ENCODE measurements at places on chromosomes 2 and 18.

- DNase-seq = no peak
These were observed 14.0 kb upstream of the BIRC6 start for GRCh38 chr2:32342801-32343200.

DNA sequence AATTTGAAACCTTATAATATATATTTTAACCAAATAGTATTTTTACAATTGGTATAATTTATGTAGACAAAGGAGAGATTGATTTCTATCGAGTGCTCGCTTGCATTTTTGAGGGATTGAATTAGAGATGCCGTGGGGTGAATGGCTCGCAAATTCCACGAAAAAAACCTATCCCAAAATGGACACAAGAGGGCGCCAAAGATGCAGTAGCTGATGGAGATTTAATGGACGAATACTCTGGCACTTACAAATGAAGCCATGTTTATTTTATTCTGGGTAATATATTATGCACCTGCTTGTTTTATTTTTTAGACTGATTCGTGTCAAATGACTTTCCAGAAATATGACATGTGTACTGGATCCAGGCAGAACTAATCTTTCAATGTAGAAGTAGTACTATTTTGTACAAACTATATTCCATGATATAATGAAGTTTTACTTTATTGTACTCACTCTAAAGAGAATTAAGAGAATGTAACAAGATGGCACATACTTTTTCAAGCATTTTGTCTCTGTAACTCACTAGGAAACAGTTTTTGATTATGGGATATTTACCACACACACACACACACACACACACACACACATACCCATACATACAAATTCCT, 505.4 kb downstream of the PLCL1 start:
- DNase-seq = no peak

GRCh38 chr2:2846332-2847208, 515.5 kb upstream of the MYT1L start:
- DNase-seq = no peak

DNA sequence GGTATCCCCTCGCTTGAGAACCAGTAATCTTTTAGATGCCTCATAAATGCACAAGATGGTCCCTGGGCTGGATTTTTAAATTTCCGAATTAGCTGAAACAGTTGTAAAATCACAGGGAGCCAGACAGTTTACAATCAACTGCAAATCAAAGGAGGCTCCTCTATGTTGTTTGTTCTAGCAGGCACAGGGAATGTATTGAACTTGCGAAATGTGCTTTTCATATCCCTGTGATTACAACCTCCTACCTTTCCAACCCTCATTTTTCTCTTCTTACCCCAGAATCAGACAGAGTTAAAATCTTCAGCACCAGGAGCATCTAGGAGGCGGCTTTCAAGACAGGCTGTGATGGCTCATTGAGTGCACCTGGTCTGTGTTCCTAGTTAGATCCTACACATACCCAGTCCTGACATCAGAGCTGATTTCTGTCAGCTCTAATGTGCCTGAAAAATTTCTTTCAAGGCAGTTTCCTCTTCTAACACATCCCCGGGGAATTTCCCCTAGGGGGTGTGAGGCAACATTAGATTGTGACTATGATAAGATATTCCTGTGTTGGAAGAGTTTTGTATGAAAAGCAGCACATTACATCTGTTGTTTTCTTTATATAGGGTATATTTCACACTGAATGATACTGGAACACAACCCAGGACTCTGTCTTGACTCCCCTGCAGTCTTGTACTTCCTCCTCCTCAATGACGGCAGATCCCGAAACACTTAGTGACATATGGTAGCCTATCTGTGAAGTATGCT, 17.9 kb upstream of the CAVIN2 start:
- no peak for DNase-seq

DNA sequence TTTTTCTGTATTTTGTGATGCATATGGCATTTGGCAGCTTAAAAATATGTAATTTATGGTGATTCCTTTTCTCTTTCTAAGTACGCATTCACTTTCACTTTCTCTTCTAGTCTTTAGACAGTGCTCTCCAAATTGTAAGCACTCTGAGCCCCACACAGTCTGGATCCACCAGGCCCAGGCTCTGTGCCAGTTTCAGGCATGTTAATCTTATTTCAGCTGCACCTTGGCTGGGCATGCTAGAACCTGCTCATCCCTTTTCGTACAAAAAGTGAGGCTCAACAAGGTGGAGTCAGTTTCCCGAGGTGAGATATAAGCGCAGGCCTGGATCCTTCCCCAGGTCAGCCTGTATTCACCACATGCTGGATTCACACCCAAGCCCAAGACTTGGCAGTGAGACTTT, 203.9 kb downstream of the MTX2 start:
- DNase-seq = no peak

GRCh38 chr2:223989856-223990232, 32.6 kb downstream of the MRPL44 start:
- DNase-seq = no peak

DNA sequence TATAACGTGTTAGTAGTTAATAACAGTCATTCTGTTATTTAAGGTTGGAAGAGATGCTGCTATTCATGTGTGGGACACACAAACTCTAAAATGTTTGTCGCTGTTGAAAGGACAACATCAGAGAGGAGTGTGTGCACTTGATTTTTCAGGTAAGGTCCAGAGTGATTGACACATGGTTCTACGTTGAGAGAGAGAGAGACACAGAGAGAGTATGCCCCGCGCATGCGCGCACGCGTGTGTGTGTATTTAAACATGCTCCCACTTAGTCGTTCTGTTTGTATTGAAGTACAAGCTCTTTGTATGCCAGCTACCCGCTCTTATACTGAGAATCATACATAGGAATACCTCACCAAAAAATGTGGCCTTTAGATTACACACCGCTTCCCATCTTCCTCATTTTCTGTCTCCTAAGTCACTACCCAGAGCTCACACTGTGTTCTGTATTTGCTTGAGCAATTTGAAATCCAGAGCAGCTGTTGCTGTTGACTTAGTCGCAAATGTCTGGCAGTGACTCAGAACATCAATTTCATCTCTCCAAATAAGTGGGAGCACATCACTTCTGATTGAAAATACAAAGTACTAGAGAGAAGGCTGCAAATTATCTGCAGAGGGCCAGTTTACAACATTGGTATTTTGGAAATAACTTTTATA, 148.1 kb downstream of the EML6 start:
- DNase-seq = no peak

GRCh38 chr2:217412277-217412676, 552.4 kb upstream of the TNP1 start:
- no peak for DNase-seq

- no peak for DNase-seq
These were observed 38.8 kb upstream of the SP3 start for GRCh38 chr2:174003720-174004695.

- DNase-seq = no peak
These were observed 89.0 kb upstream of the GALNT5 start for GRCh38 chr2:157168501-157168900.

DNA sequence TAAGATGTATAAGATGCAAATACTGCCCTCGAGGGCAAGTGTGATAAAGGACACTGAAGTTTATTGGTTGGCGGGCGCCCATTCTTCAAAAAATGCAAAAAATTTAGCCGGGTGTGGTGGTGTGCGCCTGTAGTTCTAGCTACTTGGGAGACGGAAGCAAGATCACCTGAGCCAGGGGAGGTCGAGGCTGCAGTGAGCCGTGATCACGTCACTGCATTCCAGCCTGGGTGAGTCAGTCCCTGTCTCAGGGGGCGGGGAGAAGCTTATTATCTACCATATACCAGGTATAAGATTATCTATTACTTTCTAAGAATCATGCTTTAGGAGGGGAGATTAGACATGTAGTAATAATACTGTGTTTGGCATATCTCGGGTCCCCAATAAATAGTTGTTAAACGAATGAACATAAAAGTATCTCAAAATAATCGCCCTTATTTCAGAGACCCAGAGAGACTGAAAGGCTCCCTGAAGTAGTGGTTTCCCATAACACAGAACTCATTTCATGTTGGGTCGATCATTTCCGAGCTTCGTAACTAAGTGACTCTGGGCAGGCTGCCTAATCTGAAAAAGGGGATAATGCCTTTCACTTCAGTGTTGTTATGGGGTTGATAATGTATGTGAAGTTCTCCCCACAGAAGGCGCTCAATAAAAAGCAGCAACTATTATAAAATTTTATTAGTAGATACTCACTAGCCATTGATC, 1.2 kb upstream of the SELENOI start:
- DNase-seq = no peak

- DNase-seq = no peak
These were observed 207.3 kb upstream of the APCDD1 start for GRCh38 chr18:10247021-10247741.

DNA sequence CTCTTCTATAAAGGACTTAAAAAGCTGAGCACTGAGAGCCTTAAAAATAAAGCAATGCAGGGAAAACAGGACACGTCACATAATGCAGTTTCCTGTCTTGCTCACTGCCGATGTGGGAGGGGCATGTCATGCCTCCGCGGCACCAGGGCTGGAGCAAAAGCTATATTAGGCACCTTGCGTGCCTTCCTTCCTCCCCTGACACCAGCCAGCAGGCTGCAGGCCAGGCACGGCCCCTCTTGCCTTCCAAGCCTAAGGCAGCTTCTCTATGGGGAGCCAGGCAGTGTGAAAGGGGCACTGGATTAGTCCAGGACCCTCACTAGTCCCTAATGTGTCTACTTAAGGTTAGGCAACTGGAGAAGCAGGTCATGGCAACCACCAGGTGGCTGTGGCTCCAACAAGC, 26.3 kb downstream of the MRPL35 start:
- peak; percentile 43 for DNase-seq
